ENCODE measurements at places on chromosomes 4 and X. TPM values are rescaled to one million over a fixed set of nuclear protein-coding genes. Genes with fewer than 3 reads are reported as not detected.

GRCh38 chrX:63740382-63740781 is 44.6 kb downstream of the ARHGEF9 start:
- no peak for DNase-seq

GRCh38 chr4:91028228-91028627 is 901.0 kb downstream of the CCSER1 start:
- no peak for DNase-seq

GRCh38 chr4:151672996-151673395 is 87.8 kb downstream of the GATB start:
- no peak for DNase-seq

GRCh38 chrX:53227224-53227765 is 2.3 kb upstream of the KDM5C start:
- no peak for DNase-seq

DNA sequence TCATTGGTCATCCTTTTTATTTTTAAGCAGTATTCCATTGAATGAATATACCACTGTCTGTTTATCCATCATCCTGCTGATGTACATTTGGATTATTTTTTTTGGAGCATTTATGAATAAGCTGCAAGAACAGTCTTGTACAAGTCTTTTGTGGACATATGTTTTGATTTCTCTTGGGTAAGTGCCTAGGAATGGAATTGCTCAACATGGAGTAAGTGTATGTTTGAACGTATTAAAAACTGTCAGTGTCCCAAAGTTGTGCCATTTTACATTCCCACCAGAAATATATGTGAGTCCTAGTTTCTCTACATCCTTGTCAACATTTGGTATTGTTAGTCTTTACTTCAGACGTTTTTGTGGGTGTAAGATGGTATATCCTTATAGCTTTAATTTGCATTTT is 287.0 kb upstream of the POF1B start:
- no peak for DNase-seq

- DNase-seq: peak; percentile 33
Measured at GRCh38 chr4:176563591-176563990, 229.1 kb downstream of the VEGFC start.

DNA sequence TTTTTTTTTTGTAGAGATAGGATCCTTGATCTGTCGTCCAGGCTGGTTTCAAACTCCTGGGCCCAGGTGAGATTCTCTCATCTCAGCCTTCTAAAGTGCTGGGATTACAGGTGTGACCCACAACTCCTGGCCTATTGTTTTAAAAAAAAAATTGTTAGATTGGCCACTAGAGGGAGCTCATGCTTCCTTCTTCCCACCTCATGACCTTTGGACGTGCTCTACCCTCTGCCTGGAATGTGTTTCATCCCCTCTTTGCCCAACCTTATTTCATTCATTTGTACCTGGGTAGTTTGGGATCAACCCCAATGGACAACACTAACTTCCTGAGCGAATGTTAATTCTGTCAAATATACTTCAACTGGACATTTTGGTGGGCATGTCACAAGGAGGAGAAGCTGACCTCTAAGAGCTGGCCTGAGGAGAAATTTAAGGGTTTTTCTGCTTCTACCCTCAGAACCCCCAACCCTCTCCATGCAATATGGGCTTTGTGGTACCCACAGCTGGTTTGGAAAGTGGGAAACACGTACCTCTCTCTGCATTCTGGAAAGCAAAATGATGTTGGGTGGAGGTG is 6.4 kb downstream of the PPEF2 start:
- DNase-seq: peak; percentile 18

GRCh38 chrX:95974890-95975289 is 709.8 kb upstream of the DIAPH2 start:
- no peak for DNase-seq

- DNase-seq: no peak
Measured at GRCh38 chr4:4392501-4393183, 5.7 kb downstream of the NSG1 start.

GRCh38 chrX:57737881-57738280 is 57.8 kb upstream of the NLRP2B start:
- no peak for DNase-seq

- DNase-seq: no peak
Measured at GRCh38 chr4:39357002-39357401, 9.2 kb downstream of the RFC1 start.

DNA sequence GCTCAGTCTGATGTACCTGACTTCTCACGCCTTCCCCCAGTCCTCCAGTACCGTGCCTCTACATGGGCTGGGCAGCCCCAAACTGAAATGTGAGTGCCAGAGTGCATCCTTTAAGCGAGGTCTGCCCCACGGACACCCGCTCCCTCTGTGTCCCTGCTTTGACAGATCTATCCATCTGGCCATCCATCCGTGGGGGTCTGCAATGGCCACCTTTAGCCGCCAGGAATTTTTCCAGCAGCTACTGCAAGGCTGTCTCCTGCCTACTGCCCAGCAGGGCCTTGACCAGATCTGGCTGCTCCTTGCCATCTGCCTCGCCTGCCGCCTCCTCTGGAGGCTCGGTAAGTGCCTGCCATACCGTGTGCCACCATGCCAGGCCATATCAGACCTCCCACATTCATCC is 827 bp downstream of the PORCN start:
- DNase-seq: no peak

- DNase-seq: no peak
Measured at GRCh38 chrX:1190596-1191145, 21.8 kb downstream of the CRLF2 start.

- no peak for DNase-seq
Measured at GRCh38 chrX:37677765-37678164, 7.8 kb upstream of the XK start.

DNA sequence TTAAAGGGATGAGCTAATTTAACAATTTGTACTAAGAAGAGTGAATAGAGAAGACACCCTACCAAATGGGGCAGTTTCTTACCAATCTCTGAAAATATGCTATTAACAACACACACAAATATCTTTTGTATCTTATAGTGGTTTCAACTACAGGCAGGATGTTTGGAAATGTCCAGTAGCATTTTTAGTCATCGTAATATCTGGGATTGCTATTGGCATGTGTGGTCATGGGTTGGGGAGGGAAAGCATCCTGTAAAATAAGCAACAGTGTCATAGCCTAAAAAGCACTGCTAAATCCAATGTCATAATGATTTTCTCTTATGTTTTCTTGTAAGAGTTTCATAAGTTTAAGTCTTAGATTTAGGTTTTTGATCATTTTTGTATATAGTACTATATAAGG is 29.3 kb upstream of the ABCG2 start:
- peak; percentile 66 for DNase-seq

GRCh38 chr4:38805530-38806145 is 1.0 kb upstream of the TLR1 start:
- DNase-seq: no peak

GRCh38 chr4:141132709-141133145 is 542 bp downstream of the RNF150 start:
- DNase-seq: peak; percentile 29

DNA sequence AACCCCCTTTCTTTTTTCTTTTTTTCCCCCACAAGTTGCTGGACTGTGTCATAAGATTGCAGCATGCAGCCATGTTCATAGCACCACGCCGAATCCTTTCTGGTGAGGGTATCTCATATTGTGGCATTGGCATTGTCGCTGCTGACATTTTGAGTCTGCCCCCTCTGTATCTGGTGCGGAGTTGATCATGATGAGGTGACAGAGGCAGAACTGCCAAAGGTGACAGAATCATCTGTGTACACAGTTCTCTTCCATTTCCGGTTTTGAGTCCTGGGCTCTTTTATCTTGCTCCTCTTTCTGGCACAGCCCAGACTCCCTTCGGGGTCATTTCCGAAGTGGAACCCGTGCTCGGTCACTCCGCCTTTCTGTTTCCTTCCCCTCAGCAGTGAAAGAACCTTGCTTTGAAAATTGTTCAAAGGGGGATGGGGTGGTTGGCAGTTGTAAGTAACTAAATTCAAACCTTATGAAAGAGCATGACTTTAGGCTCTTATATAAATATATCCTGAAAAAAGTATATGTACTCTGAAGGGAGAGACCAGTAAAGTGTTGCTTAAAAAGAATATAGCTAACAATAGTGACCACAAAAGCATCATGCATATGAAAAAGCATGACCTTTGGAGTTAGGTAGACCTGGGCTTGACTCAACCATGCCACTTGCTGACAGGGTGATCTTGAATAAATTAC is 55.0 kb upstream of the BMP2K start:
- no peak for DNase-seq

DNA sequence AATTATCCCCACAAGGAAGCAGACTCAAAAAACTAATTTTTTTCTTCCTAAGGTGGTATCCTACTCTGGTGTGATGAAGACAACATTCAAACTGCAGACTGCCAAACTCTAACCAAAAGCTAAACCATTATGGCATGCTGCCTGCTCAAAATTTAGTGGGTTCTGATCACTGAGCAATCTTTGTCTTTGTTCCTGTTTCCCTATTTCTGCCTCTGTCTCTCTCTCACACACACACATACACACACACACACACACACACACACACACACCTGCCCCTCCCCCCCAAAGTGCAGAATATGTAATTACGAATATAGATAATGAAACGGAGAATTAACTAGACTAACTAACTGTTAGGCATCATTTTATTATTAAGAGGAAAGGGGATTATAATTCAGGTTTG is 1278.6 kb downstream of the PCDH7 start:
- no peak for DNase-seq

DNA sequence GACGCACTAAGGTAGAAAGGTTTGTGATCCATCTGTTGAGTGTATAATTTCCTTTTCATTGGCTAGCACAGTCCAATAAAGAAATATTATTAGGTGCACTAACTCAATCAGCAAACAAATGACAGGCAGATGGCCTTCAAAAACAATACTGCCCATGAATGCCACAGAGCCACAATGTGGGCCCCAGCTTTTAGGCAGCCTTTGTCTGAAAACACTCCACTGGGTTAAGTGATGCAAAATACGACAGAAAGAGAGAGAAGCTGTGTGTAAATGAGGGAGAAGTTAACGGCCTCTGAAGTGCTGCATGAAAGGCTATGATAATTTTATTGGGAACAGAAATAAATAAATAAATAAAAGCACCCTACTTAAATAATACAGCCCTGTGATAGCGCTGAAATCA is 274.6 kb downstream of the NKX6-1 start:
- no peak for DNase-seq

DNA sequence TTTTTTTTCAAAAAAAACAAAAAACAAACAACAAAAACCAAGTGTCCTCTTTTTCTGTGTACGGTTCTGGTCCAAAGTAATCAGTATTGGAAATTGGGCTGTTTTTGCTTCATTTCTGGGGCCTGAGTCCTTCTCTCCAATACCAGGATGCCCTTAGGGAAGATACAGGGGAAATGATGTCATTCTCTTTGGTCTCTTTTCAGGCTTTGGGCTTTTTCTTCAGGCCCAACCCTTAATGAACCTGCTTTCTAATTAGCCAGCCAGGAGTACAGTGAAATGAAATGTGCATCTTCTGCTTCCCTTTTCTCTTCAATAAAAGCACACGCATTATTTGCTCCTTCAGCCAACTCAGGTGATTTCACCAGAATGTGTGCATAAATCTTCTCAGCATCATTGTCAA is 52.6 kb upstream of the RBPJ start:
- DNase-seq: no peak

The MOSPD2 gene
- 14.1 TPM for polyA plus RNA-seq

The ADRA2C gene
- polyA plus RNA-seq: 0.36 TPM

The ZNF330 gene
- polyA plus RNA-seq: 24.3 TPM

The FRMPD3 gene
- polyA plus RNA-seq: 0.19 TPM

The SOWAHD gene
- 0.17 TPM for polyA plus RNA-seq

The TRMT2B gene
- polyA plus RNA-seq: 7.7 TPM

All from IMR-90 (cell line).